H9 (cell line): ENCODE measurements at places on chromosomes 2 and 18.
A peak's percentile ranks its signal among the peaks of the same experiment; 100 is the strongest.

GRCh38 chr2:120540719-120541552 is 194.7 kb upstream of the GLI2 start:
- no peaks in the 10 kb centered on the region; the same call in 1 of the 2 replicates for H3K27me3 ChIP-seq
- H3K36me3 ChIP-seq: no peaks in the 10 kb centered on the region

DNA sequence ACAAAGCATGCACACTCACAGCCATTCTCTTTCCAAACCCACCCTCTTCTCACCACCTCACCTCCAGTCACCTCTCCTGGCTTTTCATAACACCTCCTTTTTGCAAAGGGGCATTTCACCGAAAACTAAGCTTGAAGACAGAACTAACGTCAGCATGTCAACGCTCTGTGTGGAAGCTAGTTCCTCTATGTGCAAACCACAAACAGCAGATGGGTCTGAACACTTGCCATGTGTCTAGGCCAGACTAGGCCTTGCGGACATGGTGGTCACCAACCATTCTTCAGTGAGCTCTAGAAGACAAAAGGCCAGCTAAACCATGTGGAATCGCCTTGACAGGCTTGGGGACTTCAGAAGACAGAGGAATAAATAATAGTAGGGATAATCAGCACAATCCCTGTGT is 148.5 kb downstream of the TXNL1 start:
- H3K4me3 ChIP-seq: no peak overlapping the region
- no peak for DNase-seq
- no peak overlapping the region for H3K27ac ChIP-seq
- H3K27me3 ChIP-seq: no peaks in the 10 kb centered on the region

DNA sequence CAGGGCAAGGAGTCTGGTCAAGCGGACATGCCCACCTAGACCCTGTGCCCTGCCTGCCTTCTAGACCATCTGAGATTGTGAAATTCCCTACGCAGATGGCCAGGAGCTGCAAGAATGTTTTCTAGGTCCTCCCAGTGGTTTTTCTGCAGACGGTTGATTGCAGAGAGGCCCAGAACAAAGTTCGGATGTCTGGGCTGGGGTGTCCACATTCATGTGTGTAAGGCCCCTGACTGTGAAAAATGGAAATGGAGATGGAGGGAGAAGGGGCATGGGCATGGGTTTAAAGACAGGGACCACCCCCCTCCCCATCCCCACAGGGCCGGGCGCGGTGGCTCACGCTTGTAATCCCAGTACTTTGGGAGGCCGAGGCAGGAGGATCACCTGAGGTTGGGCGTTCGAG is 11.8 kb downstream of the ARHGAP25 start:
- H3K4me3 ChIP-seq: no peak overlapping the region
- no peaks in the 10 kb centered on the region for H3K27me3 ChIP-seq
- DNase-seq: peak; percentile 8
- H3K27ac ChIP-seq: no peak overlapping the region
- H3K36me3 ChIP-seq: peaks cover 6% of the 10 kb centered on the region

DNA sequence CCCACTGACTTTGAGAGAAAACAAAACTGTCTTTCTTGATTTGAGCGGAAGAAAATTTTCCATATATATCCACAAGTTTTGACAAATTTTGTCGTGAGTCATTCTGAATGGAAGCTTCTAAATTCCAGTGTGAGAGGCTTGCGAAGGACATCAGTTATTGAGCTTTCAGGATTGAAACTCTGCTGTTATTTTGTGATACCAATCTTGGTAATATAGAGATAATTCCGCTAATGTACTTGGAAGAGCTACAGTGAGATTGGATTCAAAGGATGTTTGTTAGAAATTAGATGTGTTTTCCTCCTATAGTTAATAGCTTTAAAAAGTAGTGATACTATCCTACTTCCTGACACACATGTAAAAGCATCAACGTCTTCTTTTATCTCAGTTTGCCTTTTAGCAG is 61.4 kb downstream of the RBM43 start:
- no peaks in the 10 kb centered on the region for H3K27me3 ChIP-seq
- DNase-seq: no peak
- H3K4me1 ChIP-seq: no peaks in the 10 kb centered on the region
- H3K36me3 ChIP-seq: peaks cover 8% of the 10 kb centered on the region
- no peak overlapping the region for H3K4me3 ChIP-seq

DNA sequence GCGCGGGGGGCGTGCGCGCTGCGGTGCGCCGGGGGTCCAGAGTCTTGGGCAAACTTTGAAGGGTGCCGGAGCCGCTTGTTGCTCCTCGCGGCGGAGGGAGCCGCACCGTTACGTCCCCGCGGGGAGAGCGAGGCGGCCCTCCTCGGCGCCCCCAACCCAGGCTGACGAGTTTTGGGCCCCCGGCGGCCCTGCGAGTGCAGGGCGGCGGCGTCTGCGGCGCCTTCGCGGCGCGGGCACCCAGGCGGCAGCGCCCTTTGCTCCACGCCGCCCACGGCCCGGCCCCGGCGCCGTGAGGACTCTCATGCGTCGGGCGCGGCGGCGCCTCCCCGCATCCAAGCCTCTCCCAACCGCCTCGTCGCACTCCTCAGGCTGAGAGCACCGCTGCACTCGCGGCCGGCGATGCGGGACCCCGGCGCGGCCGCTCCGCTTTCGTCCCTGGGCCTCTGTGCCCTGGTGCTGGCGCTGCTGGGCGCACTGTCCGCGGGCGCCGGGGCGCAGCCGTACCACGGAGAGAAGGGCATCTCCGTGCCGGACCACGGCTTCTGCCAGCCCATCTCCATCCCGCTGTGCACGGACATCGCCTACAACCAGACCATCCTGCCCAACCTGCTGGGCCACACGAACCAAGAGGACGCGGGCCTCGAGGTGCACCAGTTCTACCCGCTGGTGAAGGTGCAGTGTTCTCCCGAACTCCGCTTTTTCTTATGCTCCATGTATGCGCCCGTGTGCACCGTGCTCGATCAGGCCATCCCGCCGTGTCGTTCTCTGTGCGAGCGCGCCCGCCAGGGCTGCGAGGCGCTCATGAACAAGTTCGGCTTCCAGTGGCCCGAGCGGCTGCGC is 814 bp downstream of the FZD7 start:
- DNase-seq: no peak
- H3K4me3 ChIP-seq: peak overlapping the region; percentile 90; the same call in 2 of the 3 replicates
- no peaks in the 10 kb centered on the region for H3K36me3 ChIP-seq
- H3K27ac ChIP-seq: no peak overlapping the region
- peaks cover 7% of the 10 kb centered on the region for H3K4me1 ChIP-seq
- no peaks in the 10 kb centered on the region for H3K27me3 ChIP-seq

DNA sequence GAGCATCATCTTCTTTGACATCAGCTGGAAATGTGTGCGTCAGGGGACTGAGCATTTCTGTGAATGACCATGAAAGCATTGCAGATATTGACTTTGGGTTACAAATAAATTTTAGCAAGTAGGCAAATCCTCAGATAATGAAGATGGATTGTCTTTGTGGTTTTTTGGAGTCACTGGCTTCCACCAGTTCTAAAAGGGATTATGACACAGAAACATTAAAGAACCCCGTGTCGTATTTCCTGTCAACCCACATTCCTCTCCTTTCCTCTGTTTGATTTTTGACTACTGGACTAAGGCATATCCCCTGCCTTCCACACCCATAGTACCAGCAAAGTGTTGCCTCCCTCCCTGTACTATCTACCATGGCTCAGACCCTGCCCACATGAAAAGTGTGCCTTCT is 268.1 kb downstream of the MYO3B start:
- peaks cover 11% of the 10 kb centered on the region for H3K36me3 ChIP-seq
- no peak overlapping the region for H3K27ac ChIP-seq

GRCh38 chr18:76979111-76979751 is 153.4 kb downstream of the MBP start:
- H3K4me1 ChIP-seq: peaks cover 7% of the 10 kb centered on the region
- no peaks in the 10 kb centered on the region for H3K27me3 ChIP-seq
- H3K4me3 ChIP-seq: no peak overlapping the region
- H3K36me3 ChIP-seq: peaks cover 1% of the 10 kb centered on the region; the same call in 1 of the 3 replicates
- no peak overlapping the region for H3K27ac ChIP-seq
- no peak for DNase-seq

DNA sequence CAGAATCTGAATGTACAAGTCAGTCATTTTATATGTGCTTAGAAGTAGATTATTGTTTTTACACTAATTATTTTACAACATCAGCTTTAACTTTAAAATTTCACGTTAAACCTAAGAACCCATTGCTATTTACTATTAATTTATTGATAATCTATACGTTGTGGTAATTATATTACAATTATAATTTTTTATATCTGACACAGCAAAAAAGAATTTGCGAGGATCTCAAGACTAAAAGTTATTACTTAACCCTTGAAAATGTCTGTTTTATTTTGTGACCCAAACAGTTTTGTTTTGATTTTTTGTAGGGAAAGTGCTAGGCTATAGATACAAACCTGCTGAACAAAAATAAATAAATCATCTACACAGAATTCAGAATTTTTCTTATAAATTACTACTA is 30.3 kb downstream of the BAZ2B start:
- H3K4me3 ChIP-seq: no peak overlapping the region
- no peak overlapping the region for H3K27ac ChIP-seq
- H3K36me3 ChIP-seq: peaks cover 17% of the 10 kb centered on the region
- DNase-seq: no peak

GRCh38 chr2:140018541-140018940 is 1238.4 kb upstream of the NXPH2 start:
- no peak overlapping the region for H3K4me3 ChIP-seq
- DNase-seq: no peak
- H3K27me3 ChIP-seq: no peaks in the 10 kb centered on the region
- H3K4me1 ChIP-seq: no peaks in the 10 kb centered on the region

DNA sequence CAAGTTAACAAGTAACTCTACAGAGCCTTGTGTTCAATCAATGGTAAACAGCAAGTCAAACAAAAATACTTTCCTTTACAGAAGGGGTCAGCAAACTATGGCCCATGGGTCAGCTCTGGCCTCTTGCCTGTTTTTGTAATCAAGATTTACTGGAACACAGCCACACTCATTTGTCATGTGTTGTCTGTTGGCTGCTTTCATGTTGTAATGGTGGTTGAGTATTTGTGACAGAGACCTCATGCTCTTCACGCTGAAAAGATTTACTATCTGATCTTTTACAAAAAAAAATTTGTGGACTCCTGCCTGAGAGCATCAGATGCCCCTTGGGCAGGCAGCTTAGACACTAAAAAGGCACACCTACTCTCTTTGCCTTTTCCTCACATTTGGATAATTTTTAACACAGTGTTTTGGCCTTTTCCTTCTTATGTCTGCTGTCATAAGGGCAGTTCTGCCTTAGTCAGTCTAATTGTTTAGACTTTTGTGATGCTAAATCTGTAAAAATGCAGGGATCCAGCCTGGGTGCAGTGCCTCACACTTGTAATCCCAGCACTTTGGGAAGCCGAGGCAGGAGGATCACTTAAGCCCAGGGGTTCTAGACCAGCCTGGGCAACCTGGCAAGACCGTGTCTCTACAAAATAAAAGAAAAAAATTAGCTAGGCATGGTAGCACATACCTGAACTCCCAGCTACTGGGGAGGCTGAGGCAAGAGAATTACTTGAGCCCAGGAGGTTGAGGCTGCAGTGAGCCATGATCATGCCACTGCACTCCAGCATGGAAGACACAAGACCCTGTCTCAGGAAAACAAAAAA is 18.3 kb downstream of the IL1B start:
- no peaks in the 10 kb centered on the region for H3K27me3 ChIP-seq
- peaks cover 2% of the 10 kb centered on the region; the same call in 1 of the 2 replicates for H3K36me3 ChIP-seq
- H3K4me1 ChIP-seq: peaks cover 16% of the 10 kb centered on the region; the same call in 1 of the 2 replicates
- no peak for DNase-seq
- H3K27ac ChIP-seq: no peak overlapping the region

DNA sequence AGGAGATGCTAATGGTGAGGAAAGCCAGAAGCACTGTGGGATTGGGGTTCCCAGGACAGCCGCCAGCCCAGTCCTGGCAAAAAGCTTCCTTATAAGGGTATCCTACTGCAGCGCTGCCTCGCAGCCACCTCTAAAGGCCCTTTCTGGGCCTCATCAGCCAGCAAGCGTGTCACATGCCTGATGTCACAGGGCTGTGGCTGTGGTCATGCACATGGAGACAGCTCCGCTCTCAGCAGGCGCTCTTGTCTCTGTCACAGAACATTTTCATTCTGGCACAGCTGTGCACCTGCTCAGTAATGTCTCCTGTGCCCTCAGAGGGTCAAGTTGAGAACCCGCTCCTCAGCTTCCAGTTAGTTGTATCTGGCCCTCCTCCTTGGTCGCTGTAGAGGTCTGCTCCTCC is 17.7 kb upstream of the MAL start:
- no peak overlapping the region for H3K4me3 ChIP-seq
- no peak for DNase-seq
- H3K36me3 ChIP-seq: no peaks in the 10 kb centered on the region
- no peak overlapping the region for H3K27ac ChIP-seq
- no peaks in the 10 kb centered on the region for H3K27me3 ChIP-seq

DNA sequence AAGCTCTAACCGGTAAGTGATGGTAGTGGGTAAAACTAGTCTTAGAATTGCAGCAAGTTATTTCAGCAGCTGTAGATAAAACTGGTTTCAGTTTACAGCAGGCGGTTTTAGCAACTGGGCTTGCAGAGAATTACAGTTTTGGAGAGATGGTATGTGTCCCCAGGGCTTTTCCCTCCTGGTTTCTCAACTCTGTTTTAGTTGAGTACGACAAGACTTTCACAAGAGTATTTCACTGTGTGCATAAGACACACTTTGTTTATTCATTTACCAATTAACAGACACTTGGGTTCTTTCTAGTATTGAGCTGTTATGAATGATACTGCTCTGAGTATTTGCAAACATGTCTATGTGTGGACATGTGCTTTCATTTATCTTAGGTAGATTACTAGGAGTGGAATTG is 65.6 kb upstream of the RFX8 start:
- H3K36me3 ChIP-seq: no peaks in the 10 kb centered on the region
- H3K4me1 ChIP-seq: no peaks in the 10 kb centered on the region
- DNase-seq: no peak

GRCh38 chr2:211812587-211812986 is 726.0 kb downstream of the ERBB4 start:
- H3K27me3 ChIP-seq: no peaks in the 10 kb centered on the region
- H3K27ac ChIP-seq: no peak overlapping the region
- no peaks in the 10 kb centered on the region for H3K4me1 ChIP-seq
- H3K36me3 ChIP-seq: no peaks in the 10 kb centered on the region
- DNase-seq: peak; percentile 56

GRCh38 chr2:30662268-30663131 is 144.7 kb downstream of the CAPN13 start:
- H3K36me3 ChIP-seq: peaks cover 2% of the 10 kb centered on the region; the same call in 1 of the 2 replicates
- no peaks in the 10 kb centered on the region for H3K27me3 ChIP-seq
- H3K4me1 ChIP-seq: no peaks in the 10 kb centered on the region
- H3K27ac ChIP-seq: no peak overlapping the region
- no peak overlapping the region for H3K4me3 ChIP-seq

- DNase-seq: no peak
- H3K4me1 ChIP-seq: peaks cover under 1% of the 10 kb centered on the region
- no peaks in the 10 kb centered on the region for H3K36me3 ChIP-seq
- H3K4me3 ChIP-seq: no peak overlapping the region
These were observed 21.4 kb upstream of the EML4 start for GRCh38 chr2:42147641-42148274.

GRCh38 chr2:120852200-120852815 is 116.6 kb downstream of the GLI2 start:
- no peaks in the 10 kb centered on the region for H3K27me3 ChIP-seq
- H3K36me3 ChIP-seq: peaks cover 16% of the 10 kb centered on the region
- H3K27ac ChIP-seq: no peak overlapping the region
- no peak overlapping the region for H3K4me3 ChIP-seq

DNA sequence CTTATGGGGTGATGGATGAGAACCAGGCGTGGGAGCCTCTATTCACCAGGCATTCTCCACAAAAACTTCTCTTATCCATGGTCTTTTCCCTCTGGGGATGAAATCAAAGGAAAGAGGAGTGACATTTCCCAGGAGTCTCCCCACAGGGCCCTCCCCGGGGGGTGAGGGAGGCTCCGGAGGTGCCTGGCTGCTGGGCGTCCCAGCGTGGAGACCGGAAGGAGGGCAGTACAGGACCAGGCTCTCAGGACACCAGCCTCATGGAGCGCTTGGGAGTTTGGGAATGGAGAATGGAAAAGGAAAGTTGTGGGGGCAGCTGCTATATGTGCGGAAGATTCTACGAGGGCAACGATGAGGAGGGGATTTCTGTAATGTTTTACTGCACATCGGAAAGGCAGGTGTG is 22.1 kb downstream of the CIB4 start:
- no peak overlapping the region for H3K27ac ChIP-seq
- H3K4me3 ChIP-seq: no peak overlapping the region
- H3K36me3 ChIP-seq: no peaks in the 10 kb centered on the region
